ENCODE measurements at places on chromosomes 1 and 21.

- no peak for DNase-seq
These were observed 40.6 kb upstream of the RAB4A start for GRCh38 chr1:229230140-229230892.

- DNase-seq = no peak
These were observed 31.3 kb downstream of the MAN1C1 start for GRCh38 chr1:25647863-25648262.

- DNase-seq = no peak
These were observed 49.8 kb downstream of the GREM2 start for GRCh38 chr1:240562111-240562590.

GRCh38 chr1:47508702-47509431, 71.0 kb downstream of the FOXD2 start:
- no peak for DNase-seq

- no peak for DNase-seq
These were observed 74.2 kb upstream of the CD53 start for GRCh38 chr1:110798691-110799256.
